Liver (tissue), 10 donors: ENCODE measurements at places on chromosomes 7 and 10.

GRCh38 chr10:91601212-91601611 is 31.7 kb downstream of the PPP1R3C start:
- no peak for DNase-seq

DNA sequence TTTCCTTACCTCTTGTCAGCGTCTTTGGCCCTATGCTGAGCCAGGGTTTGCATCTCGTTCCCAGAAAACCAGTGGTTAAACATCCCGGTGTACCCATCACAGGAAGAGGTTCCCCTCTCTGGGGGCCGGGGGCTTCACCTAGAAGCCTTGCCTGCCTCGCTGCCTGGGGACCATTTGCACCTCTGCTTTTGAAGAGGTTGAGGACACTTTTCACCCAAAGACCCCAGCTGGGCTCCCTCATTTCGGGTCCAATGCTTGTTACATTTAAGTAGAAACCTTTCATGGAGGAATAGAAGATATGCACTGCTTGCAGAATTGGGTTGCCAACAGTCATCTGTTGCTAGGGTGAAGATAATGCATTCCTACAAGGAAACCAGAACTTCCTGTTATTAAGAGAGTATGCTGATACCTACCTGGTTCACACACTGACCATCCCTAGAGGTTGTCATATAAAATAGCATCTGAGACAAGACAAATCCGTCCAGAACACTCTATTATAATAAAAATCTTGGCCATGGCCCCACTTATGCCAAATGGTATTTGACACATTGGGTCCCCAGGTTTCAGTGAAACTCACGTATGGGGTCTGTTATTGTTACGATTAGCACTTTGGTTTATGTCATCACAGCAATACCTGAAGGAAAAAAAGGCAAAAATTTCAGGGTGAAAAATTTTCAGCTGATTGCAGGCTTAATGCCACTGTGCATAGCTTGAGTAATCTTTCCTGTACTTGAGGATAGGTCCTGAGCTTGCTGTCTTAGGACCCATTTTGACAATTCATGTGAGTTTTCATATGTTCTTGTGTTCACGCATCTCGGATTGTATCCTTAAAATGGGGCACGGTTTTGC is 917 bp downstream of the ZNF365 start:
- DNase-seq, result no peak

- DNase-seq, result no peak
Observed at GRCh38 chr10:102994531-102995295, 76.6 kb downstream of the CNNM2 start.

DNA sequence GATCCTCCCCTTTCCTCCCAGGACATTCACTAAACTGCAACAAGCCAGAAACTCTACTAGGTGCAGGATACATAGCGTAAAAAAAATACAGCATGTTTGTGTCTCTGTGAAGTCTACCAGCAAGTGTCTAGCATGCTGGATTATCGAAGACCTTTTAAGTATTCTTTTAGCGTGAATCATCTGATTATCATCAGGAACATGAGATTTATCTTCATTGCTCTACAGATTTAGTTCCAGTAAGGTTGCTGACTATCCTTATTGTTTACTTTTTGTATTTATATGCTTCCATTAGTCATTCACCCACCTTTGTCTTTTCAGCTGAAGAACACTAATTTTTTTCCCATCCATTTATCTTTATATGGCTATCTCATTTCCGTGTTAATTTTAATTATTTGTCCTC is 62.8 kb downstream of the PDZD8 start:
- no peak for DNase-seq

- DNase-seq, result no peak
Observed at GRCh38 chr10:125343118-125343925, 183.0 kb upstream of the CTBP2 start.

DNA sequence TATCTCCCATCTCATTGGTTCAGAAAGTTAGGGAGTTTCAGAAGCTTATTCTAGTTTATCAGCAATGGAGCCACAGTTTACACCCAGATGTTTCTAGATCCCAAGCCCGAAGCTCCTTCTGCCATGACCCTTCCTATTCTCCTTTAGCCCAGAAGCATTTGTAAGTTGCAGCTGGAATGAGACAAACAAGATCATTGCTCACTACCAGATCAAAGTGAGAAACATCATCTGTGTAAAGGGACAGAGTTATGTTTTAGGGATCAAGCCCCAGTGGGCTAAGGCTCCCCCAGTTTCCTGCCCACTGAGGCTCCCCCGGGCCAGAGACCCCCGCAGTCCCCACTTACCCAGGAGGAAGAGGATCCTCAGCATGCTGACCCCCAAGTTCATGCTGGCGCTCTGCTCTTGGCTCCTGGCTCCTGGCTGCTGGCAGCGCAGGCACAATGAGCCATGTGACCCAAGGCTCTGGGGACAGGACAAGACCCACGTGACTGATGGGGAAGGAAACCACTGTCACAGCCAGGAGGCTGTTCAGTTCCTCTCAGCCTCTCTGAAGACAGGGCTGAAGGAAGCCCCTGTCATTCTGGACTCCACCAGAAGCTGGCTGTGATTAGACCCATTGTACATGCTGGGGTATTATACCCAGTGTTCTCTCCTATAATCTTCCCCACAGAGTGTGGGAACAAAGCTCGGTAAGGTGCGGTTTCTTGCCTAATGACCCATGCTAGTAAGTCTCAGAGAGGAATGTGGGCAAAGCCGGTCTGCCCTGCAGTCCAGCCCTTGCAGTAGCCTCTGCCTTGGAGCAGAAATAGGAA is at the start of gene TMEM273:
TSS of gene TMEM273 (minus strand) at position 442 of the 812 bp plus-strand sequence. CDS start at position 387, 55 bp downstream.
- peak; percentile 35 for DNase-seq

DNA sequence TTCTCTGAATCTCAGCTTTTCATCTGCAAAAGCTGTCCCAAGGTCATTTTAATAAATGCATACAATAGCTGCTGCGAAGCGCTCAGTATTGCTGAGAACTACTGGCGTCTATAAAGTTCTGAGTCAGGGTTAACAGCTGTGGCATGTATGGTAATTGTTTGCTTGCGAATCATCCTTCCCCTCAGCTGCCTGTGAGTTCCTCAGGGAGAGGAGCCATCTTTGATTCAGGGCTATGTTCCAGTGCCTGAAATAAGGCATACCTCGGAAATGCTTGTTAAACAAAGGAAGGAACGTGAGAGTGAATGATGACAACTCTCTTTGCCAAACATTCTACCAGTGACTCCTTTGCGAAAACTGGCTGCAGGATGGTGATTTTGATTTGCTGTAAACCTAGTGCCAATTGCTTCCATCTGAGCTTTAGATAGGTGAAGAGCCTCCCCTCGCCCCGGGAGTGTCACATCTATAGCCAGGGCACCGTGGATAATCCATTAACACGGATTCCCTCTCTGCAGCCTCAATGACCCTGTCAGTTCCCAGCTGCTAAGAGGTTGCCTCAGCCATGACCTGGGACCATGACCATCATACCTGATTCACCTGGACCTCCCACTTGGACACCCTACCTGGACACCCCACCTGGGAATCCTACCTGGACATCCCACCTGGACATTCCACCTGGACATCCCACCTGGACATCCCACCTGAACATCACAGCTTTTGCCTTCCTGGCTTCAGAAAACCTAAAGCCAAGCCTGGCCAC is 39.6 kb downstream of the GPRIN2 start:
- DNase-seq, result no peak

GRCh38 chr7:105131033-105131656 is 117.1 kb downstream of the KMT2E start:
- DNase-seq, result no peak

- no peak for DNase-seq
Observed at GRCh38 chr7:139702313-139702731, 75.5 kb downstream of the HIPK2 start.

- no peak for DNase-seq
Observed at GRCh38 chr7:110375068-110375467, 715.9 kb upstream of the LRRN3 start.

GRCh38 chr10:1531883-1532597 is 205.3 kb downstream of the ADARB2 start:
- no peak for DNase-seq

- DNase-seq, result no peak
Observed at GRCh38 chr7:22654831-22655230, 72.2 kb upstream of the IL6 start.

- no peak for DNase-seq
Observed at GRCh38 chr7:111951052-111951451, 255.1 kb downstream of the DOCK4 start.

GRCh38 chr7:25037325-25037724 is 57.3 kb upstream of the OSBPL3 start:
- DNase-seq, result no peak

GRCh38 chr7:45191396-45191795 is 33.8 kb downstream of the RAMP3 start:
- no peak for DNase-seq

DNA sequence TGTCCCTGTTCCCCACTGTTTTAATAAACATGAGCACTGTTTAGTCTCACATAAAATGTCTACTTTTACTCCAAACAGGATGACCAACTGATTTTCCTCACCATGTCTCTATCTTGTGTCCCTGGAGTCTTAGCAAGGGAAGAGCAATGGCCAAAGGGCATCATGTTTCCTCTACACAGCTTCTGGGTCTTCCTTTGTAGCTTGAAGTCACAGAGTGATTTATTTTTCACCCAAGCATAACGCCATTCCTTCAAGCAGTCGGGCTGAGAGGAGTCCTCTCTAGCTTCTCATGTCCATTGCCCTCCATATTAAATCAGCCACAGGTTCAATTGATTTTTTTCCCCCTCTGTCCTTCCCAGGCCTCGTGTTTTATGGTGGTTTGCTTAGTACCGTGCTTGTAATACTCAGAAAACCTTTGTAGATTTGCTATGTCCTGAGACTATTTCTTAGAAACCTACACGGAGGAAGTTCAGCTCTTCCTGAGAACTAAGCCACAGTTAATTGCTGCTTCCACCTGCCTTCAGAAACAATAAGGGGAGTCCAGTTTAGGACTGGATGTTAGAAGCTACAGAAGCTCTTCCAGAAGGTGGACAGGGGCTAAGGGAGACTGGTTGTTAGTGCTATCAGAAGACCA is 178.8 kb downstream of the CREB5 start:
- no peak for DNase-seq

DNA sequence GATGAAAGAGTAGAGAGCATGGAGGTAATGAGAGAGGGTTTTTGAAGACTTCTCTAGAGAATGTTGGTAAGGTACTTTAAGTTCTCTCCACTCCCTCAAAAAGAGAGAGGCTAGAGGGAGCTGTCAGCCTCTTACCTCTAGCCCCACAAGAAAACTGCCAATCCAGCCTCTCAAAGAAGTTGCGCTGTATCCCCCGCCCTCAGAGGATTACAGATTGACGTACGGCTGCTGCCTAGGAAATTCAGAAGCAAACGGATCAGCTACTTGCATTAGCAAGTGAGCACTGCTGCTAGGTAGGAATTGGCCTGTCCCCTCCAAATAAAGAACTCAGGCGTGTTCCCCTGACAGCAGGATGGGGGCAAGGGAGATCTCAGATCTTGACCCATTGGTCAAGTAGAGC is 34.2 kb downstream of the TYW1B start:
- DNase-seq, result no peak

GRCh38 chr10:67763499-67764011 is 67.6 kb upstream of the CTNNA3 start:
- DNase-seq, result peak; percentile 70

- no peak for DNase-seq
Observed at GRCh38 chr10:12707461-12708185, 293.9 kb downstream of the CCDC3 start.
